ENCODE measurements at places on chromosomes 3 and 15. TPM values are rescaled to one million over a fixed set of nuclear protein-coding genes. Genes with fewer than 3 reads are reported as not detected.

The SEMA5B gene
- not detected for total RNA-seq

GRCh38 chr15:77623755-77624524, 8.8 kb downstream of the LINGO1 start:
- DNase-seq: no peak

The GHRL gene
- total RNA-seq: 2.8 TPM

- peak; percentile 34 for DNase-seq
Measured at GRCh38 chr3:114332342-114333179, 38.7 kb downstream of the TIGIT start.

GRCh38 chr3:183116025-183116614, 16.8 kb upstream of the MCCC1 start:
- peak; percentile 92 for DNase-seq

GRCh38 chr3:19688767-19689166, 245.2 kb downstream of the EFHB start:
- peak; percentile 5 for DNase-seq

DNA sequence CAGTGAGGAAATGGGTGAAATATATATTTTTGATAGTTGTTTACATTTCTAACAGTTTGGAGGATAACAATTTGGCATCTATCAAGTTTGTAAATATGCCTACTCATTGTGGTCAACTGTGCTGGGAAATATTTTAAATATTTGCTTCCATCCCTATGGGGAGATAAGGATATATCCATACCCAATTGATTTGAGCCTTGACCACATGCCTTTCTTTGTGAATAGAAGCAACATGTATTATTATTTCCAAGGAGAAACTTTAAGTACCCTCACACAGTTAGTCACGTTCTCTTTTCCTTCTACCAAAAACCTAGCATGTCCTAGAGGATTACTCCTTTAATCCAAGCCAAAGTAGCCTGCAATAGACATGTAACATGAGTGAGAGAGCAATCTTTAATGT, 245.4 kb upstream of the CBLB start:
- no peak for DNase-seq

- no peak for DNase-seq
Measured at GRCh38 chr3:170522201-170522600, 63.7 kb downstream of the SLC7A14 start.

- no peak for DNase-seq
Measured at GRCh38 chr15:93852761-93853160, 378.6 kb upstream of the MCTP2 start.

DNA sequence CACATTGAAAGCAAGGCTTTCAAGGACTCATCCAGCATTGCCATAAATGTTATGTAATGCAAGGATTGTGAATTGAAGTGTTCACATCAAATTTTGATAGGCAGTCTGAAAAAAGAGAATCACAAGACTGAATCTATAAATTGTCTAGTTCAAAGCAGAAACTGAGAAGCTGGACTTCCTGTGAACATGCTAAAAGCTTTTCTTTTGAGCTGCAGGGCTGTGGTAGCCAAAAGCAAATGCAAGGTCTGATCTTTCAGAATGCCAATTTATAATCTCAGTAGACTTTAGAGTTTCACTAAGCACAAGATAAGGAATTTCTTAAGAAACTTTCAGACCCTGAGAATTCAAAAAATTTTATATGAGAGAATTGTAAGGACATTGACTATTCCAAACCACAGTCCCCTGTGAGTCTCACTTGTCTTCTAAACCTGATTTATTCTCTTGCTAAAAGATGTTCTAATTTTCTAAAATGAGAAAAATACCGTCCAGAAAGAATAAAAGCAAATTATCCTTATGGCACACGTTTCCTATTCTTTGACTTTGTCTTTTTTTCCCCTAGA, 1700.3 kb downstream of the OTOL1 start:
- DNase-seq: no peak

DNA sequence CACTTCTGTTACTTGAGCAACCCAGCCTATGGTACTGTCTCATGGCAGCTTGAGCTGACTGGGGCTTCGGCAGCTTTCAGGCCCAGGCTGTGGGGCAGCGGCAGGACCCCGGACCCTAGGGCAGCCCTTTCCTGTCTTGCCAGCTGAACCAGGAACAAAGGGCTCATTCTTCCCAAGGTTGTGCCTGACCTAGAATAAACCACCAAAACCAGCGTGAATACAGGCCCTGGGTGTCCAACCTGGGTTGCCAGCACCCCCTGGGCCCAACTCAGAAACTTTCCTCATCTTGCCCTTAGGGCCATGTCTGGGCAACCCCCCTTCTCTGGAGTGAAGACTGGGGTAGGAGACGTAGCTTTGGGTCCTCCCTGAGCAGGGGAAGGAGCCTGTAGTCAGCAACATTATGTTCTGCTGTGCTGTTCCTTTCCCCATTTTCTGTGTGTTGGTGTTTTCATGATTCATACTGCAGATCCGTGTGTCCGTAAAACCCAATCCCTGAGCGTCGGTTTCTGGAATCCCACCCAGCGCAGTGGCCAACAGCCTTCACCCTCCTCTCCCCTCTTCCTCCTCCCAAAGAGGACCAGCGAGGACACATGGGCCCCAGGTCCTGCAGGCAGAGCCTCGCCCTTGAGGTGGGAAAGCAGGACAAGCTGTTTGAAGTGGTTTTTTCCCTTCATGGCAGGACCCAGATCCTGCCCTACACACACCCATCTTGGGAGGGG, 33.5 kb downstream of the TKT start:
- no peak for DNase-seq

The DYNC1LI1 gene
- total RNA-seq: 38.8 TPM

DNA sequence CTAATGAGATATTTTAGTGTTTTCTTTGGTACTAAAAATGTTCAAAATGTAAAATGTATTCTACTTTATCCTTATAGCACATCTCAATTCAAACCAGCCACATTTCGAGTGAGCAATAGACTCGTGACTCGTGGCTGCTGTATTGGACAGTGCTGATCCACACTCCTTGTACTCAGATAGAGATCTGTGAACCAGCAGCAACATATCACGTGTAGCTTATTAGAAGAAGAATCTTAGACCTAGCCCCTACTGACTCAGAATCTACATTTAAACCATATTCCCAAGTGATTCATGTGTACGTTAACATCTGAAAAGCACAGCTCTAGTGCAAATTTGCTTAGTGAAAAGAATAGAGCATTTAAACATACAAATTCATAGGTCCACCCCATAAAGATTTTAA, 130.9 kb downstream of the IL1RAP start:
- no peak for DNase-seq

GRCh38 chr3:138325990-138326389, 3.7 kb downstream of the NME9 start:
- DNase-seq: no peak

- no peak for DNase-seq
Measured at GRCh38 chr3:187322291-187322690, 30.8 kb upstream of the MASP1 start.

GRCh38 chr15:36544518-36545466, 34.6 kb upstream of the CDIN1 start:
- no peak for DNase-seq

All from B cell (primary cell).